ENCODE measurements at places on chromosomes 6 and 20.

DNA sequence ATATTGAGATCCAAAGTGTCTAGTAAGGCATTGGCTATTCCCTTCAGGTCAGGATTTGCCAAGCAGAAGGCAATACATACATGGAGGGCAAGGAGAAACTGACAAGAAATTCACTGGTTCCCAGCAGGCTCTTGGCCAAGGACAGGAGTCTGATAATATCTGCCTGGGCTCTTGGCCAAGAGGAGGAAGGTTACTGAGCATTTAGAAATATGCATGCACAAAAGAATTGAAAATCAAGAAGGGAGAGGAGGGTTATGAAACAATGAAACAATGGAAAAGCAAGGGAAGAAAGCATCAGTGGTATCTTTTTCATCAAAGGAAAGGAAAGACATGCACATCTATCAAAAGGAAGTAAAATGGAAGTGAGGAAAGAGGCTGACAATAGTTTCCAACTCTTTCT is 42.4 kb downstream of the ARHGAP18 start:
- DNase-seq = no peak

- no peak for DNase-seq
These were observed 257.9 kb downstream of the MAFB start for GRCh38 chr20:40431112-40431511.

GRCh38 chr6:37495244-37495934 is 4.3 kb downstream of the CCDC167 start:
- no peak for DNase-seq

DNA sequence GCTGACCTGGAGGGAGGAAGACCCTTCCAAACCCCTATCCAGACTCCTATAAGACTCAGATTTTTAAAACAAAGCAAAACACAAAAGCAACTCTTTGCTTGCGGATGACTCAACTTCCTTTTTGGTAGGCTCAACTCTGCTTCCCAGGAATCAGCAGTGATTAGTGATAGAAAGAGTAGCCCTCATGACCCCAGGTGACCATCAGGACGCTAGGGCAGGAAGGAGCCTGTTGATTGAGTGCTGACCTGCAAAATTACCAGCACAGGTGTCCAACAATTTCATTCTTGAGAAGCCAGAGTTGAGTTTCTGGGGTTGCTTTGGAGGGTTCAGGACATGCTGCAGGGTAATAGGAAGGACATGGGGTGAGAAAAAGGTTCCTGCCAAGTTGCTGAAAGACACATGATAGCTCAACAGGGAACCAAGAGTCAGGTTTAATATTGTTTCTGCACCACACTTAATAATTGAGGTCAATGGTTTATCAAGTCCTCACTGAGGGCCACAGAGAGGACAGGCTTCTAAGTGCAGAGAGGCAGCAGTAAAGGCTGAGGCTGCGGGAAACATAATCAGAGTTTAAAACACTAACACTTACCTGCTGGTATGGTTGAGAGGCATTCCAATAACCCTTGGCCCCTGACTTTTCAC is 67.4 kb upstream of the BMP2 start:
- no peak for DNase-seq

DNA sequence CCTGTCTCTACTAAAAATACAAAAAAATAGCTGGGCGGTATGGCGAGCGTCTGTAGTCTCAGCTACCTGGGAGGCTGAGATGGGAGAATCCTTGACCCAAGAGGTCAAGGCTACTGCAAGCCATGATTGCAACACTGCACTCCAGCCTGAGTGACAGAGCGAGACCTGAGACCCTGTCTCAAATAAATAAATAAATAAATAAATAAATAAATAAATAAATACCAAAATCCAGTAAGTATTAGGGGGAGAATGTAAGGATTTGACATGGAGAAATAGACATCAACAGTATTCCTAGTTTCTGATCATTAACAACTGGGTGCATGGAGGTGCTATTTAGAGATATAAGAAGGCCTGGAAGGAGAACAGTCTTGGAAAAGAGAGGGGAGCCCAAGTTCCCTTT is 125.7 kb downstream of the MEI4 start:
- no peak for DNase-seq

- no peak for DNase-seq
These were observed 59.9 kb upstream of the PMEPA1 start for GRCh38 chr20:57769756-57770155.

GRCh38 chr20:16714242-16714641 is 15.6 kb upstream of the SNRPB2 start:
- no peak for DNase-seq

DNA sequence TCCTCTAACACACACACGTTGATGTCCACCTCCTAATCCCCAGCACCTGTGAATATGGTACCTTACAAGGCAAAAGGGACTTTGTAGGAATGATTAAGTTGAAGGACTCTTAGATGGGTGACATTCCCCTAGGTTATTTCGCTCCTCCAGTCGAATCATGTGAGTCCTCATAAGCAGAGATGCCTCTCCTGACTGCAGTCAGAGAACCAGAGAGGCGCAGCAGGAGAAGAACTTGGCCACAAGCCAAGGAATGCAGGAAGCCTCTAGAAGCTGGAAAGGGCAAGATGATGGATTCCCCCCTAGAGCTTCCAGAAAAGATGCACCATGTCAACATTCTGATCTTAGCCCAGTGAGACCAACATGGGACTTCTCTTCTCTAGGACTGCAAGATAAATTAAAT is 133.1 kb upstream of the PTPRT start:
- DNase-seq = no peak
